ENCODE measurements at places on chromosomes 6 and 20. TPM values are rescaled to one million over a fixed set of nuclear protein-coding genes. Genes with fewer than 3 reads are reported as not detected.

DNA sequence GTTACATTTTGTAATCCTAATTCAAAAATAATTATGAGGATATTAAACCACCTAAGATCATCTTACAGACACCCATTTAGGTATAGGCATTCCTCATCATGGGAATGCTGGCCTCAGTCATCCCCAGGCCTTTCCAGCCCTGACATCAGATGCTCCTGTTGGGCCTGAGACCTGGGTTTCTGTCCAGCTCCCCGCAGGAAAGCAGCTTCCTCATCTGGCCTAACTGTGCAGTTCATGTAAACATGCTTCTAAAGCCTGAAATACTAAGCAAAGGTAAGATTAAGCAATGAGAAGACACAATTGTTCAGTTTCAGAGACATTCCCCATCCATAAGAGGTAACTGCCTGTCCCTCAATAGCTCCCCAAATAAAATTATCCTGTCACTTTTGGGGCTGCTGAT, 19.0 kb downstream of the ETV7 start:
- no peak for DNase-seq
- H3K27ac ChIP-seq: no peak overlapping the region
- H3K36me3 ChIP-seq: no peaks in the 10 kb centered on the region

DNA sequence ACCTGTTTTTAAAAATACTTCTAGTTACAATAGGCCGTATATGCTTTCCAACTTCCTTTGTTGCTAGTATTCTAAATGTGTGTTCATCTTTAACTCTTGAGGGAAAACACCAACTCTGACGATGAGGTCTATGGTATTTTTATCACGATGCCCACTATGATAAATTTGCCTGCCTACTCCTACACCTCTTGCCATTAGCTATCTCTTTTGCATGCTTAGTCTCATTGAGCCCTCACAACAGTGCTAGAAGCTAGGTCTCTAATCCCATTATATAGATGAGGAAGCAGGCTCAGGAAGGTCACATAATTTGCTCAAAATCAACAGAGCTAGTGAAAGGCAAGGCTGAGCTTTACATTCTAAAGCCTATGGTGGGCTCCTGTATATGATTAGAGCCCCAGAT, 13.2 kb downstream of the AAR2 start:
- no peak overlapping the region for H3K4me3 ChIP-seq
- no peak for DNase-seq
- no peak overlapping the region for H3K27ac ChIP-seq
- no peaks in the 10 kb centered on the region for H3K4me1 ChIP-seq

- no peak for DNase-seq
- H3K27ac ChIP-seq: no peak overlapping the region
- no peaks in the 10 kb centered on the region for H3K36me3 ChIP-seq
- H3K4me1 ChIP-seq: no peaks in the 10 kb centered on the region
- no peak overlapping the region for H3K4me3 ChIP-seq
These were observed 29.7 kb upstream of the TMX4 start for GRCh38 chr20:8049310-8049709.

DNA sequence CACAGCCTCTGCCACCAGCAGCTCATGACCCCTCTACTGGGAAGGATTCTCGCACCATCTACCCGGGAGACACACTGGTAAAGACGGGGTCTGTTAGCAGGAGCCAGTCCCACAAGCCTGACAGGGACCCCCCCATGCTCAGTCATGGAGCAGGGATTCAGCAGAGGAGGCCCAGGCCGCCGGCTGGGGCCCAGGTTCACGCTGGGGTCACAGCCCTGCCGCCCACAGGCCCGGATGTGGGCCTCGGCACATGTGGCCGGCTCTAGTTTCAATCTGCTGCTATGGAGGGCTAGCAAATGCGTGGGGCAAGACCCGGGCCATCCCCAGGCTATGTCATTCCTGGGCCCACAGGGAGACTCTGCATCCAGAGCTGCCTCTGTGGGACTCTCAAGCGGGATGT, 25.1 kb downstream of the PXDC1 start:
- no peak overlapping the region for H3K4me3 ChIP-seq
- H3K27ac ChIP-seq: peak overlapping the region; percentile 78

- no peak overlapping the region for H3K27ac ChIP-seq
- H3K36me3 ChIP-seq: no peaks in the 10 kb centered on the region
- peaks cover 16% of the 10 kb centered on the region for H3K4me1 ChIP-seq
- peaks cover 17% of the 10 kb centered on the region for H3K27me3 ChIP-seq
- no peak overlapping the region for H3K4me3 ChIP-seq
These were observed 118.3 kb downstream of the PSMB1 start for GRCh38 chr6:170434821-170435155.

DNA sequence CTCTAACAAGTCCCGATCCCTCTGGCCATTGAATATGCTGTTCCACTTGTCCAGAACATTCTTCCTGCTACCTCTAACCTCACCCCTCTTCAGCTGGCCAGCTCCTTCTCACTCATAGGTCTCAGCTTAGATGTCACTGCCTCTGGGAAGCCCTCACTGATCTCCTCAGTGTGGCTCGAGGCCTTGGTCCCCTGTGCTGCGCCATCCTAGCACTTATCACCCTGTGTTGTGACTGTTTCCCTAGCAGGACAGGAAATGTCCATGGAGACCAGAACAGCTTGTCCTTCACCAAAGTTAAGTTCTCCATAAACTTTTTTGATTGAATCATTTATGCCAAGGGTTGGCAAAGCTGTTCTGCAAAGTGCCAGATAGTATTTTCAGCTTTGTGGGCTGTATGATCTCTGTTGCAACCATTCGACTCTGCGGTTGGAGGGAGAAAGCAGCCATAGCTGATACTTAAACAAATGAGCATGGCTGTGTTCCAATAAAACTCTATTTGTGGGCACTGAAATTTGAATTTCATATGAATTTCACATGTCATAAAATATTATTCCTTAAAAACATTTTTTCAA, 6.5 kb upstream of the BNIP5 start:
- peaks cover 9% of the 10 kb centered on the region for H3K4me1 ChIP-seq
- no peak overlapping the region for H3K4me3 ChIP-seq
- H3K27ac ChIP-seq: no peak overlapping the region
- peaks cover 66% of the 10 kb centered on the region for H3K27me3 ChIP-seq
- no peaks in the 10 kb centered on the region for H3K36me3 ChIP-seq

Gene UNC93A
- total RNA-seq: not detected

Gene BNIP5
- total RNA-seq: not detected

Gene MAK
- 0.14 TPM for total RNA-seq

Gene ATP6V1G2
- 1.6 TPM for total RNA-seq

Data from left ventricle myocardium inferior (tissue), 1 donor.